Stimulated activated CD4-positive, alpha-beta T cell treated with anti-CD3 and anti-CD28 coated beads, Interleukin-1b, Interleukin-23, amount 100 ng/mL, for 1 hour (primary cell): ENCODE measurements at places on chromosomes 5 and 9.

- DNase-seq: no peak
These were observed 61.3 kb downstream of the ENC1 start for GRCh38 chr5:74579215-74579614.

DNA sequence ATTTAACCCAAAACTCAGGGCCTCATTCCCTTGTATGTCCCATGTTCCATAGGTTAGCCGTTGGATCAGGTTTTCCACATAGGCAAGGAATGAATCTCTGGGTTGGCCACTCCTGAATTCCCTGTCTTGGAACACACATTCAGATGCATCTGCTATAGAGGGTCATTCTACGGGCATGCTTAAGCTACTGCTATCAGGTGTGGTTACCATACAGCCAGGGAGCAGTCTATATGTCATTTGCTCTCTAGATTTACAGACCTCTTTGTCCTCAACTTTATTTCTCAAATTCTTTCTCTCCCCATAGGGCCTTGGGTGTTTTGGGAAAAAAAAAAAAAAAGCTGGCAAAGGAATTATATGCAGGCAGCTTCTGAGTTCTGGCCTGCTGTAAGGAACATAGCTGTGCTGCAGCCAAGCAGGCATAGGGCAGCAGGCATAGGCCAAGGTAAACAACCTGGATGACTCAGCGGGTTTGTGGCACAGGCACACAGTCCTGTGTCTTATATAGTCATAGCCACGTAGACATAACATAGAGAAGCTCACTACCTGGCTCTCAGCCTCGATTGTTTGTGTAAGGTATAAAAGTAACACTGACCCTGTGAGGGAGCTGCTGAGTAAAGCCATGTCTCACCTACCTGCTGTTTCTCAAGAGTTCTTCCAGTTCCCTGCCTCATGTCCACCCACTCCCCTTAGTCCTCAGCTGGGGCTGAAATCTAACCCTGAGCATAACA is 141.5 kb downstream of the OSTF1 start:
- DNase-seq: no peak

GRCh38 chr9:20473515-20474013 is 148.7 kb downstream of the MLLT3 start:
- DNase-seq: no peak

- no peak for DNase-seq
These were observed 114.9 kb downstream of the TRIO start for GRCh38 chr5:14257995-14258403.

- no peak for DNase-seq
These were observed 548.6 kb downstream of the CSNK1G3 start for GRCh38 chr5:124060413-124061067.

GRCh38 chr9:130663258-130663976 is 977 bp upstream of the PRDM12 start:
- DNase-seq: no peak

DNA sequence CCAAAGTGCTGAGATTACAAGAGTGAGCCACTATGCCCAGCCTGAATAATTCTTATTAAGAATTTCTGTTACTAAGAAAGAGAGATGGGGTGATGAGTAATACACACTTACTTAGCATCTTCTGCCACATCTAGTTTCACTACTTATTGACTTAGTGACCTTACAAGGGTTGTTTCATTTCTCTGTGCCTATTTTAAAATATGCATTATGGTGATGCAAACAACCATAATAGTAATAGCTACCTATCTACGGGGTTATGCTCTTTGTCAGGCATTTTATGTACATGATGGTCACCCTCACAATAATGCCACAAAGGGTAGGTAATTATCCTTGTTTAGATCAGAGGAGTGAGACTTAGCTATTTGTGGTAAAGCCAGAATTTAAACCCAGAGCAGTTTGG is 499.0 kb upstream of the SGCD start:
- DNase-seq: no peak

DNA sequence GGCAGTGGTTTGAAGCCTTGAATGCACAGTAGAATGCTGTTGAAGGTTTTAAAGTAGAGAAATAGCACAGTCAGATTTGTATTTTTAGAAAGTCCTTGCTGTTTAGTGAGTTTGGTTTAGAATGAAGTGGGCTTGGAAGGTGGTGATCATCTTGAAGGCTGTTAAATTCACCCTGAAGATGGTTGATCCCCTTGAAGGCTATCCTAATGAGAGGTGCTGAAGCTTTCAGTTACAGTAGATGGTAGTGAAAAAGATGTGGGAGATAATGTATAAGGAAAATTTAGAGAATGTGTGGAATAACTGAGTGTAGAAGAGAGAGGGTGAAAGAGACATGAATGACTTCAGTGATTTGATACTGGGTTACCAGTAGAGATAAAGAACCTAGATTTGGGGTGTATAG is 16.0 kb downstream of the TENT2 start:
- DNase-seq: no peak

DNA sequence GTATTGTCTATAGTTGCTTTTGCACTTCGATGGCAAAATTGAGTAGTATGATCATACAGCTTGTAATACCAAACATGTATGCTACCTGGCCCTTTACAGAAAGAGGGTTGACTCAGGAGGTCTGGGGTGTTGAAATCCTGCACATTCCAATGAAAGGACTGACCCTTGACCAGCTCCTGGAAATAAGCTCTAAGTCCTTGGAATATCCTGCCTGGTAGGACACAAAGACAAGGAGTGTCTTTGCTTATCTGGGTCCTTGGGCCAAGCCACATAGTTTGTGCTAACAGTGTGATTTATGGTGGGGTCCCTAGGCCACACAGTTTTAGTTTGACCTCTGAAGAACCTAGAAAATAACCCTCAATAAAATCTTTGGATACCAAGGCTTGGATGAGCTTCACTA is 89.3 kb upstream of the FTMT start:
- no peak for DNase-seq

- no peak for DNase-seq
These were observed 45.7 kb upstream of the FAM170A start for GRCh38 chr5:119583684-119584083.

DNA sequence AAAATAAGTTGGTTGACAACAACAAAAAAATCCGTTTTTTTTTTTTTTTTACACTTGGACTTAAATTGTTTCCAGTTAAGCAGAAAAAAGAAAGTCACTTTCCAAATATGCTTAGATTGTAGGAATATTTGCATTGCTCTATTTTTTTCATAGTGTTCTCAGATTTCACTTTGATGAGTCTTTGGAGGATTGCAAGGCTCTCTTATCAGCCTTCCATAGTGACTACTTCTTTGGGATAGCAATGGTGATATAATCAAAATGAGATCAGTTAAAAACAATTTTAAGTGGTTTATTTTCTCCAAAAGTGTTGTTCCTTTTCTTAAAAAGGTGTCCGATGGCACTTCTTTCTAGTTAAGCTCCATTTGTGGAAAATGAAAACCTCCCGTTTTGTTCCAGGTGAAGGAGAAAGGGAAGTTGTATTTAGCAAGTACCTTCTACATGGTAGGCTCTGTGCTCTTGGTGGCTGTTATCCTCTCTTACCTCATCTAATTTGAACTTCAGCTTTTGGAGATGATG is 3.9 kb downstream of the RASGRF2 start:
- no peak for DNase-seq

DNA sequence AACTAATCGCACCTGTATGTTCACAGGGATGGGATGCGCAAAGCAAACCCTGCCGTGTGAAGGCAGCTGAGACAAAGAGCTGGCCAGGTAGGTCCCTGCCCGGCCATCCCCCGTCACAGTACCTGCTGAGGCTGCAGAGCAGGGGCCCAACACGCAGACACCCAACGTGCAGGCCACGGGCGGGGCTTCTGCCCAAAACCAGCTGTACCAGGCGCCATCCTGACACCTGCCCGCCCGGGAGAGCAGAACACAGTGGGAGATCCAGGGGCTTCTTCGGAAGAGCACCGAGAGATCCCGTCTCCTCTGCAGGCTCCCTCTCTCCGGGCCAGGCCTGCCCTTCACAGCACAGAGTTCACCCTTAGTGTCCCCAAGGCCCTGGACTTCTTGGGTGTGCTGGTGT is 28.4 kb downstream of the ABO start:
- no peak for DNase-seq

GRCh38 chr5:55668356-55668755 is 43.8 kb downstream of the SLC38A9 start:
- no peak for DNase-seq

DNA sequence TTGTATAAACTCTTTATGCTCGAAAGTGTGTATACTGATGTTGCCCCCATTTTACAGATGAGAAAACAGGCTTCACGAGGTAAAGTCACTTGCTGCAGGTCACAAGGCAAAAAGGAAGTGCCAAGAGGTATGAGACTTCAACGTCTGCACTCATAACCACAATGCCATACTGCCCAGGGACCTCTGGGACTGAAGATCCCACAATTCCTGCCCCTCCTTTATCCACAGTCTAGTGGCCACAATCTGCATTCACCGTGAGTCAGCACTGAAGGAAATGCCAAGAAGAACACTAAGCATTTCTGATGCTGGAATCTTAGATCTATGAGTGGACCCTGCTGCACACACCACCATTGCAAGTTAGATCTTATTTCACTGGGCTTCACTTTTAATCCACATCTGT is 37.3 kb downstream of the MED27 start:
- DNase-seq: no peak

GRCh38 chr5:131230406-131230805 is 33.4 kb upstream of the CDC42SE2 start:
- DNase-seq: no peak

DNA sequence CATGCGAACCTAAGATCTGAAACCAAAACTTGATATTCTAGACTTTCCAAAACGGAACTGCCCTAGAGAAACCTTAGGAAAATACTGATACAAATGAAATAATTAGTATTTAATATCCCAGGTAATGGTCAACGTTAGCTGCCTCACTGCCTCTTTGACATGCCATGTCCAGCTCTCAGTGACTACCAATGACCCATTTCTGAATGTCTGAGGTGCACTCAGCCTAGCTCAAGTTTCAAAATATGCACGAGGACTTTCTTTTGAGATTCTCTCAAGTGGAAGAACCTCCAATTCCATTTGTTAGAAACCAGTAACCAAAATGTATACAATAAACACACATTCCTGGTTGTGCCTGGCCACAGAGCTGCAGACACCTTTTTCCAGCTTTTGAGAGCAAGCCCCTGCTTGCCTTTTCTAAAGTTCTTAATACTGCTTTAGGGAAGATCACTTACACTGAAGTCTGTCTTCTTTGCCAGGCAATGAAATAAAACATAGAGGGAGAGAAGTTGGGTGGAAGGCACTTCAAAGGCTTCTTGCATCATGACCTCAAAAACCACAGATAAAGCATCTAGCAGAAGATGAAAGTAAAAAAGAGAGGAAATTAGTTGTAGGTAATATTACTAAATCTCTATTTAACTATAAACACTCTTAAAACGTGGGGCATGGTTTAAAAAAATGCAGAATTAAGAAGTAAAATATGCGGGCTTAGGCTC is 87.9 kb downstream of the MRPS27 start:
- DNase-seq: no peak

GRCh38 chr9:127977884-127978647 is 2.7 kb downstream of the EEIG1 start:
- no peak for DNase-seq

DNA sequence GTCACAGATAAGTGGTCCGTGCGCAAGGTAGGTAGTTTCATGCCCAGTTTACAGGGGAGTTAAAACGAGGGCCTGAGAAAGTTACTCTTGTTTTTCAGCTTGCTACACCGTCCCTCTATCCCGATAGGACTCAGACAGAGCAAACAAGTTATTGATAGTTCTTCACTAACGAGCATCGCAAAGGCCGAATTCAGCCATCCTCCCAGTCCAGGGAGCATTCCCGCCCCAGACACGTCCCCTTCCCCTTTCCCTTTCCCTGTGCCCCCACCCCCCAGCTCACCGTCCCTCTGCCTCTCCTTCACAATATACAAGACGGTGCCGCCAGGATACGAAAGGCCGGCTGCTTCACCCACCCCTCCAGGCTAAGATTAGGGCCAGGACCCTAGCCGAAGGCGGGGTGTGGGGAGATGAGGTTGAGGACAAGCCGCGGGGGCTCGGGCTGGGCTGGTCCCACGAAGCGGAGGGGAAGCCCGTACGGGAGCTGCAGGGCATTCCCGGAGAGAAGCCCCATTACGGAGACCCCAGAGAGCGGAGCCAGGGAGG is 599 bp downstream of the KIAA1191 start:
- no peak for DNase-seq

DNA sequence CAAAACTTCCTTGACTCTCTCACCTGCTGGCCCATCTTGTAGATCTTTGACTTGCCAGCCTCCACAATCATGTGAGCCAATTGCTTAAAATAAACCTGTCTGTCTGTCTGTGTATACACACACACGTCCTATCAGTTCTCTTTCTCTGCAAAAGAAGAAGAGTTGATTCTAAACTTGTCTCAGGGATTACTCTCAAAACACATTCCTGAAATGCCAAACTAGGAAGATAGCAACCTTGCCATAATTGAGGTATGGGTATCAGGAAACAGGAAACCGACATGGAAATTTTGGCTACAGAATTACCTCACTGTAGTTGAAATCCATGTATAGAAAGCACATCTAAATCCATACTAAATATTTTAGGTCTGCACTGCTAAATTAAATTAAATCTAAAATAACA is 483.4 kb downstream of the PLK2 start:
- no peak for DNase-seq

- no peak for DNase-seq
These were observed 66.1 kb downstream of the HAPLN1 start for GRCh38 chr5:83654427-83654994.

DNA sequence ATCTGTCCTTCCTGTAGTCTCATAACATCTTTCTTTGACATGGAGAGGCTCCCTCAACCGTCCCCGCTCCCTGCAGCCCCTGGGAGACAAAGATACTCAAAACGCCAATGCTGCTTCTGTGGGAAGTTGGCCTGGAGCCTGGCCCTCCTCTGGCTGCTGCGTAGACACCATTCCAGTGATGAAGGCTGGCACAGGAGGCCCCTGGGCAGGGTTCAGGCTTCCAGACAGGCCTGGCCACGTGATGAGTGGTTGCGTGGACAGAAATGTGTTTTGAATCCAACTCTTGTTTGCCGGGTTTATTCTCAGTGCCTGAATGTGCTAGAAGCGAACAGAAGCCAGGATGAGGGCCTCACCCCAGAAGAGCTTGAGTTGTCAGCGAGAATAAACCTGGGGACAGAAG is 43.2 kb upstream of the NKX2-5 start:
- DNase-seq: no peak

GRCh38 chr5:149792540-149793255 is 62.6 kb downstream of the PPARGC1B start:
- DNase-seq: no peak

DNA sequence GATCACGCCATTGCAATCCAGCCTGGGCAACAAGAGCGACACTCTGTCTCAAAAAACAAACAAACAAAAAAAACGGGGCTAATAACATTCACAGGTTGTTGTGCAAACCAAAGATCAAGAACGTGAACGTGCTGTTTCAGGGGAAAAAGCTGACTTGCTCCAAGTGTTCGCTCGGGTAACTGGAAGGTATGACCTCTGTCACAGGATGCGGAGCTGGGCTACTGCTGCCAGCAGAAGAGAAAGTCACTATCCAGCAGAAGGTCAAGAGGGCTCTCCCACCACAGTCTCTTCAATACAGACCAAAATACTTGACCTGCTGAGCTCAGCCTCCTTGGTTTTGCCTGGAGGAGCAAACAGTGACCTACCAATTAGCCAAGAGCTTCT is 59.7 kb downstream of the ABCA1 start:
- no peak for DNase-seq

- DNase-seq: no peak
These were observed 268.6 kb upstream of the PTGER4 start for GRCh38 chr5:40410964-40411635.

GRCh38 chr9:32251539-32251938 is 132.9 kb upstream of the ACO1 start:
- DNase-seq: no peak

GRCh38 chr5:62340392-62340791 is 34.4 kb downstream of the KIF2A start:
- no peak for DNase-seq
